ENCODE measurements at places on chromosomes 2 and 18.
A peak's percentile ranks its signal among the peaks of the same experiment; 100 is the strongest.

GRCh38 chr2:44310287-44310686 lies 35.0 kb downstream of the SLC3A1 start:
- DNase-seq = no peak

DNA sequence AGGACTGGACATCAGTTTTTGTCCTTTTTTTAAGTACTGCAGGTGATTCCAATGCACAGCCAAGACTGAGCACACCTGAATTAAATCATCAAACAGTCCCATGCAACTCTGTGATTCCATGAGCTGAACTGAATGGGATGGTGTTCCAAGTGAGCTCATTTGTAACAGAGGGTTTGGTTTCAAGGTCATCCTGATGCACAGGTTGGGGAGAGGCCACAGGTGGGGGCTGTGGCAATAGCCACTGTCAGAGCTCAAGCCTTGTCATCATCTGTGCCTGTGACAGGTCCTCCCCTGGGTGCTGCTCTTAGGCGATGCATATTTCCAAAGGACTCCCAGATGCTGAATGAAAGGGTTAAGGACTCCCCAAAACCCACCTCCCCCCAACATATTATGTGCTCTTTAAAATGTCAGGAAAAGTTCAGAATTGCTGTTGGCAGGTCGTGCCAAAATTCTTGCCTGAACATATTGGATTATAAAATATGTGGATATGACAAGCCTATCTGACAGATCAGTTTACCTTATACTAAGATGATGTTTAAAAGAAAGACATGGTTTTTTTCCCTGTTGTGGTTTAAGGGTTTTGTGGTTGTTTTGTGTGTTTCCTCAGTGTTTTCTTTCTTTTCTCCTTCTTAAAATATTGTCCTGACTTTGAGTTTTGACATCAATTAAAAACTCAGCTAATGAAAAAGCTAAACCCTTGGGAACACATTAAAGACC lies 263.5 kb upstream of the SIX2 start:
- DNase-seq = no peak

DNA sequence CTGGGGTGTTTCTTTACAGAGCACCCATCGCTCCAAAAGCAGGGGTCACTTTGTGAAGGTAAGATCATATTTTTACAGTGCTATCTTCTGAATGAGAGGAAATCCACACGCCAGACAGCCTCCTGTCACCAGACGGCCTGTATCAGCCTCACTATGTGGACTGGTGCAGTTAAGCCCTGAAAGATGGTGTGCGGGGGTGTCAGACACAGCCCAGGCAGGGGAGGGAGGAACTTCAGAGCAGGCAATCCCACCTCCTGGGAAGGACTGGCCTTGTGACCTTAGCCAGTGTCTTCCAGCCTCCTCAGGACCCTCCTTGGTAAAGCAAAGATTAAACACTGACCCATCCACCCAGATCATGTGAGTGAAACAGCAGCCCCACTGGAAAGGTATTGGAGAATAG lies 249.4 kb upstream of the CTAGE1 start:
- DNase-seq = no peak

GRCh38 chr18:50928551-50928950 lies 39.3 kb upstream of the ELAC1 start:
- DNase-seq = no peak

DNA sequence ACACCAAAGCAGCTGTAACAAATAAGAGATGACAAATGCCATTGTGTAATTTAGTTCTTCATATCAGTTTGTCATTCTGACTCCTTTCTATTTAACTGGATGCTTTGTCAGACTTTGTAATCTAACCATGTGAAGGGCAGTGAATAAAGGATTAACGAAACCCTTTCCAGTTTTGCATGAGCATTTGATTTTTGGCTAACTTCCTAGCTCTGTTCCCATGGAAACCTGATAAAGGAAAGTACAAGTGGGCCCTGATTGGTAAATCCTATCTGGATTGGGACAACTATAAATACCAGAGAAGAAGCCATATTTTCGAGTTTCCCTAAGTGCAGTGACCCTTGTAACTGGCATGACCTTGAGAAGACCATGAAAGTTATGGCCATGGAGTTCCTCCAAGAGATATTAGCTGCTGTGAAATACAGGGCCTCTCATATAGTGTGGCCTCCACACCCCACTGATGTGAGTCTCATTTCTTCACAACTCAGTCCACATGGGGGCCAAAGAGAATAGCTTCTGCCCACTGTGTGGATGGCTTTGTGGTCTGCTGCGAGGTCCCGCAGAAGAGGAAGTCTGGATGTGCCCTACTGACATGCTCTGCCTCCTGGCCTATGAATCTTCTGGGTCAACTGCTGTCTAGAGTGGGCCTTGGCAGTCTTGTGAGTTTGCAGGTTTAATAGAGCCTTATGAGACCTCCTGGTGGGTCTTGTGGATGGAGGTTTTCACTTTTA lies 38.2 kb upstream of the CYP1B1 start:
- no peak for DNase-seq

- no peak for DNase-seq
Observed at GRCh38 chr2:174636987-174637386, 39.4 kb upstream of the WIPF1 start.

DNA sequence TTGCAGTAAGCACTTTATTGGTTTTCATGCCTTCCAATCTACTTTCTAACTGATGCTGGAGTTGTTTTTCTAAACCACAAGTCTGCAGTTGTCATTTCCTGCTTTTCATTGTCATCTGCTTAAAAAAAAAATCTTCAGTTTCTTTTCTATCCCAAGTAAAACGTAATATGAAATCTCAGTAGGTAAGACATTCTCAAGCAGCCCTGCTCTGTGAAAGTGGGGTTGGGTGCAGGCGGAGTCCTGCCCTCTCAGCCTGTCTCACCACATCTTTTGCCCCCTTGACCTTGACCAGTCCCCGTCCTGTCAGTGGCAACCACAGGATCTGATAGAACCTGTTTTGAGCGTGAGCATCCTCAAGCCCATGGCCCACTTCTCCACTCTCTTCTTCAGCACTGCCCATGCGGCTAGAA lies 80.0 kb upstream of the CPO start:
- no peak for DNase-seq

DNA sequence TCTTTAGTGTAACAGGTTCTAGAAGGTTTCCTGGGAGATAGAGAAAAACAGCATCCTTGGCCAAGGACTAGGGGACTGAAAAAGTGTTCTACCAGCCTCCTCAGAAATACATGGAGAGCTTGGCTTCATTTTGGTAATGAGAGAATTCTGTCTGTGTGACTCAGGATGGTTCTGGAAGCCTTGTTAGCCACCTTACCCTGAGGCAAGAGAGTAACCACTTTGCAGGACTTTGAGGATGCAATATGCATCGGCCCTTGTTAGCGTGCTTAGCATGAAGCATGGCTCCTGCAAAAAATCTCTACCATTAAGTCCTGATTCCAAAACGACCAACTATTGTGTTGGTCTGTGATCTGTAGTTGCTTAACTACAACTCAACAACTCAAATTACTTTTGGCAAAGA lies 79.8 kb downstream of the C1QL2 start:
- DNase-seq = no peak

GRCh38 chr2:25378731-25379490 lies 37.2 kb upstream of the DNMT3A start:
- DNase-seq = no peak

- peak; percentile 33 for DNase-seq
Observed at GRCh38 chr2:33363325-33364298, 112.8 kb upstream of the RASGRP3 start.

GRCh38 chr18:78994000-78994399 lies 14.4 kb downstream of the SALL3 start:
- DNase-seq = no peak

DNA sequence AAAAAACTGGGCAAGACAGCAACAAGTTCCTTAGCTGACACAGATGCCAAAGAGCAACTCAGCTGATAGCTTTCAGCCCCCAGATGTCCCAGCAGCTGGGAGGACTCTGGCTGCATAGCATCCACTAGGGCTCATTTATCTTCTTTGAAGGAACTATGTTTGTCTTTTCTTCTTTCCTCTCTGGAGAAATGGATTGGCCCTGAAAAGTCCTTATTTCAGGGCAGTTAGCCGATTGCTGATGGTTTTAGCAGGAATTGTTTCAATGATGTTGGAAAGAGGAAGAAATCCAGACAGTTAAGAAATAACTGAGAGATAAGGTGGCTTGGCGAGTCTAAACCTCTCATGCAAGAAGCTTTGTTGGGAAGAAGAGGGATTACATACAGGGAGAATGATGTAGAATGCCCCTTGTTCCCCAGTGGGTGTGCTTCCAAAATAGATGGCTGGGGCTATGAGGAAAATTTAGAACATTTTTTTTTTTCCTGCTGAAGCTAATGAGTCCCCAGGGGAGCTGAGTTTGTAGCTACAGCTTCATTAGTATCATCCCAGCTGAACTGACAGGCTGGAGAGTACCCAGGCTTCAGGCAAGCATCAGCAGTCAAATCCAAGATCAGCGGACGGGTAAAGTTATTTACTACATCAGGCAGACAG lies 33.6 kb upstream of the SERPINE2 start:
- DNase-seq = peak; percentile 64

DNA sequence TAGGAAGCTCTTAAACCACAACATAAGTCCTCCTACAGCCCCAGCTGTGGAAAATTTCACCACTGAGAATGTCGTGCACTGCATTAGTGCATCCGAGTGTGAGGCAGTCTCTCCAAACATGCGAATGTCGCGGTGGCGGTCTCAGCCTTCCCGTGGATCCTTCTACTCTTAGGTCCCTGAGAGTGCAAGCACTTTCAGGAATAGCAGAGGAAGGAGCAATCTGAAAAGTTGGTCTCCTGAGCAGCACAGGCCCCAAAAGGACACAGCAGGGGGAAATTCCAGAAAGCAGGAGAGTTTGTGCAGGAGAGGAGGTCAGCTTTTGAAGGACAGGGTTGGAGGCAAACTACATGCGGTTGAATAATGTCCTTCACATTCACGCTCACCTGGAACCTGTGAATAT lies 440.5 kb upstream of the SMIM21 start:
- no peak for DNase-seq

- DNase-seq = no peak
Observed at GRCh38 chr2:16680304-16680703, 14.7 kb upstream of the CYRIA start.

GRCh38 chr2:175804122-175804521 lies 197.9 kb downstream of the LNPK start:
- no peak for DNase-seq

DNA sequence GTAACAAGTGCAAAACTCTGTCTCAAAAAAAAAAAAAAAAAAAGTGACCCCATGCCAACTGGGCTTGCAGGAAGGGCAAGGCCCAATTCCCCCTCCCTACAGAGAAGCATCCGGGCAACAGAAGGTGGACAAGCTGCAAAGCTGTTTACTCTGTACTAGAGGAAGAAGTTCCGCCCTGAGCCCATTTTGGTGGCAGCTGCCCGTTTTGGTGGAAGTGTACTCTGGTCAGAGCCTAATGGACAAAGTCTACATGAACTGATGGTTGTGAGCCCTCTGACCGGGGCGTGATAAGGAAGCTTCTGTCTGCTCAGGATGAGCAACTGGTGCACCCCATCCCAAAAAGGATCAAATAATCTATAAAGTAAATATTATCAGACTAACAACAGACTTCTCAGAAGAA lies 65.0 kb downstream of the TRAPPC8 start:
- no peak for DNase-seq

DNA sequence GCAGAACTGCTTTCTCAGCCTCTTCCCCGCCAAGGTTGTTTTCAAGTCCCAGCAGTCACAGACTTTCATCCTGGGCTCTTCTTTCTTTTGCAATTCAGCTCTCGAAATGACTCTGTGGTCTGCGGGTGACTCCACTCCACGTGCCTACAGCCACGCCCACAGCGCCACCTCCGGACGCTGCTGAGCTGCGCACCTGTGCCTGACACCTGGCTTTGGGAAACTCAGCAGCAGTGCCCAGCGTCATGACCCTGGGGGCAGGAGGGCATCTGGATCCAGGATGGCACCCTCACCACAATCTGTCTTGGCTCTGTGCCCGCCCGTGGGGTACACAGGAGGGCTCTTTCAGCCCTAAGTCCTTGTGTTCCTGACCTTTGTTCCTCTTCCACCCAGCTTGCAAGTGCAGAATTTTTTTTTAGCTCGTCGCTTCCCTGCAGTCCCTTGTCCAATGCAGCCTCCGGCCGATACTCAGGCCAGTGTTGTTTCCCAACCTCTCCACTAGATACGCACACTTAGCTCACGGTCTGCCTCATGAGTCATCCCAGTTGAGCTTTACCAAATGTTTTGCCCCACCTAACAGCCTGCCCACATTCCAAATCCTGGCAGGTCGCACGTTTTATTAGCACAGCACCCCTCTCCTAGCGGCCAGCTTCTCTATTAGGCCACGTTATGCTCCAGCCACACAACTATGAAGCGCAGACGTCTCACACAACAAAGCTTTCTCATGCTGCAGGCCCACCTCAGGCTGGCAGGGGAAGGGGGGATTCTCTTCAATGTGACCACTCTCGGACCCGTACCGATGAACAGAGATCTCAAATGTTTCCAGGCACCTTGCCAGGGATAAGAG lies 6.5 kb upstream of the CAPN10 start:
- peak; percentile 91 for DNase-seq

- DNase-seq = no peak
Observed at GRCh38 chr2:221792971-221793521, 220.9 kb upstream of the EPHA4 start.

DNA sequence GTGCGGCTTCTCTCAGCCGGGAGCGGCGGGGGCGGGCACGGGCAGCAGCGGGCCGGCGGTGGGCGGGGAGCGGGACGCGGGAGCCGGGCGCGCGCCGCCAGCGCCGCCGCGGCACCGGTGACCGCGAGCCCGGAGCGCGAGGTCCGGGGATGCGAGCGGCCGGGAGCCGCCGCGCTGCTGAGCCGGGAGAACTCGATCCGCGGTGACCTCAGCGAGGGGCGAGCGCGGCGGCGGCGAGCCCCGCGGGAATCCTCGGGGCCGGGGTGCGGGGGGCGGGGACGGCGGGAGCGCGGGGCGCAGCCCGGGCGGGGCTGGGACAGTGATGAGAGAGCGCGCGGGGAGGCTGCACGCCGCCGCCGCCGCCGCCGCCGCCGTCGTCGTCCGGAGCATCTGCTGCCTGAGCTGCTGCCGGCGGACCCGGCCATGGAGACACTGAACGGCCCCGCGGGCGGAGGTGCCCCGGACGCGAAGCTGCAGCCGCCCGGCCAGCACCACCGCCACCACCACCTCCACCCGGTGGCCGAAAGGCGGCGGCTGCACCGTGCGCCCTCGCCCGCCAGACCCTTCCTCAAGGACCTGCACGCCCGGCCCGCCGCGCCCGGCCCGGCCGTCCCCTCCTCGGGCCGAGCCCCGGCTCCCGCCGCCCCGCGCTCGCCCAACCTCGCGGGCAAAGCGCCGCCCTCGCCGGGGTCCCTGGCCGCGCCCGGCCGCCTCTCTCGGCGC lies at the start of gene MTCL1:
TSS of gene MTCL1 (plus strand) at position 319 of the 723 bp plus-strand sequence. CDS start at position 424, 105 bp downstream.
- peak; percentile 86 for DNase-seq

GRCh38 chr2:16638946-16639345 lies 26.7 kb downstream of the CYRIA start:
- no peak for DNase-seq

DNA sequence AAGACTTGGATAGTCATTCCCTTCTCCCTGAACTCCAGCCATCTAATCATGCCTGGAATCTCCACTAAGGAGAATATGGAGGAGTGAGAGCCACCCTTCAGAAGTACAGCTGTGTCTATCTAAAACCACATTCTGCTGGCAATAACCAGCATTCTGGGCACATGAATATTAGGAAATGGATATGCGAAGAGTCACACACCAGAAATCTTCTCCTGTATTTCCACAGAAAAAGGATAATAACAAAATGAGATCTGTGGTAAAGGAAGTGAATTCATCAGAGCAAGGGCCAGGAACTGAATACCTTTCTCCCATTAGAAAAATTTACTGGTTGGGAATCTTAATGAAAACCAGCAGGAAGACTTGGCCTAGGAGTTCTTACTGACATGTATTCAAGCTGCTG lies 218.8 kb downstream of the SCG2 start:
- peak; percentile 61 for DNase-seq

Measured in AG20443 (cell line).